Stimulated activated CD4-positive, alpha-beta T cell treated with anti-CD3 and anti-CD28 coated beads, Interleukin-12 subunit alpha, Interleukin-12 subunit beta, amount 100 ng/mL, for 4 hours (primary cell): ENCODE measurements at places on chromosomes 2 and 18.

GRCh38 chr18:30277676-30278075, 764.9 kb downstream of the DSC3 start:
- no peak for DNase-seq

DNA sequence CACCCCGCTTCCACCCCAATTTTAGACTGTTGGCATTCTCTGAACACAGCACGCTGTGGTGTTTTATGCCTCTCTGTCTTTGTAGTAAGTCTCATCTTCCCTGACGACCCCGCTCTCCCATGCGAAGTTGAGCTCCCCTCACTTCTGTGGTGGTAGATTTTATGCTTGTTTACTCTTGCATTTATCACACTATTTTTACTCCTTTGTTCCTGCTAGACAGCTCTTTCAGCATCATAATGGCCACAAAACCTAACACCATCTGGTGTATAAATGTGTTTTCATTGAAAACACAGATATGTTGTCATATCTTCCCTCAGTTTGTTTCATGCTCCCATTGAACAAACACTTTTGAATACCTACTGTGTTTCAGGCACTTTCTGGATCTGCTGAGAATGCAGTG, 57.1 kb downstream of the PKP4 start:
- no peak for DNase-seq

GRCh38 chr2:37997629-37998028, 72.5 kb downstream of the RMDN2 start:
- DNase-seq, result no peak

- peak; percentile 29 for DNase-seq
Observed at GRCh38 chr2:144320491-144320890, 199.4 kb downstream of the ZEB2 start.

GRCh38 chr2:142180820-142181533, 50.2 kb upstream of the LRP1B start:
- no peak for DNase-seq

DNA sequence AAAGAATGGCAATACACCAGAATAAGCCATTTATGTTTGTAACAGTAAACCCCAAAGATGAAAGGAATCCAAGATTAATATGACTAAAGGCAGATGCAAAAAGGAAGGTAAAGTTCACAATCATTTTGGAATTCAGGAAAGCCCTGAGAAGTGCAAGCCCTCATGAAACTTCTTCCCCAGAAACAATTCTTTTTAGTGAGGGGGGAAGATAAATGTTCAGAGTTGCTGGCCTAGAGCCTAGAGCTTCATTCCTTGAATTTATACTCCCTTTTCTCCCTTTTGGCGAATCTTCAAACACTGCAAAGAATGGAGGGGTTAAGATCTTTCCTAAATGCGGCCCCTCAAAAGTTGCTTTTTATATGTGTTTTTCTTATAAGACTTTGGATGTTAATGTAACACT, 368.8 kb downstream of the MEIS1 start:
- DNase-seq, result no peak

GRCh38 chr2:230942920-230943896, 18.2 kb upstream of the GPR55 start:
- peak; percentile 41 for DNase-seq

- no peak for DNase-seq
Observed at GRCh38 chr2:199977984-199978415, 22.6 kb downstream of the MAIP1 start.

GRCh38 chr18:13375302-13376255, 157.0 kb downstream of the LDLRAD4 start:
- DNase-seq, result peak; percentile 64

DNA sequence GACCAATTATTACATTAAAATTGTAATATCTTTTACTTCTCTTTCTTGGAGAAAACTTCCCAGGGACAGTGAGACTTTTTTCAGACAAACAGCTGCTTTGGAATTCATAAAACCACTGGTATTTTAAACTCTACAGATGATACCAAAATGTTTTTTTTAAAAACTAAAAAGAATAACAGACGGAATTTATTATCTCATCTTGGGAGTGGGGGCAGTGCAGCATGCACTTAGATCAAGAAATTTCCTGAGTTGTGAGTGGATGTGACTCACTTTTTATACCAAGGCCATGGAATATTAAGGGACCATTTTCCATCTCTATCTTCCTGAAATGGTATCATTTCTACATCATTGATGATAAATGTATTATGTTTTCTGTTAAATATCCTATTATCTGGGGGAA, 422.8 kb upstream of the HNRNPA3 start:
- DNase-seq, result no peak

- peak; percentile 60 for DNase-seq
Observed at GRCh38 chr2:42859006-42859552, 66.7 kb upstream of the HAAO start.
